ENCODE measurements at places on chromosomes 6 and 20.

DNA sequence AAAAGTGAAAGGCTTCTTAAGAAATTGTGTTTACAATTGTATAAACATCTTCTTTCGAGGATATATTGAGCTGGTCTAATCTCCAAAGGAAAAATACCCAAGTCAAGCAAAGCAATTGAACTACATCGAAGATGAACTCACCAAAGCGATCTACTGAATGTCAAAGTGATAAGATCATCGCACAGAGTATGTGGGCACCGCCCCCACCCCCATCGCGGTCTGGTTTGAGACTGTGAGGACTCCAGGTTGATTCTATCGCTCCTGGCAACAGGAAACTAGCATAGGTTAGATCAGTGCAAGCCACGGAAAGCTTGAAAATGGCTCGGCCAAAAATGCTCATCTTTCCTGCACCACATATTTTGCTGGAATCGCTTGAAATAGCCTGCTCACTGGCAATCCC lies 133.2 kb upstream of the RPS6KA2 start:
- DNase-seq, result no peak

GRCh38 chr6:155936127-155936526 lies 480.5 kb upstream of the NOX3 start:
- DNase-seq, result no peak

GRCh38 chr20:37376324-37376723 lies 30.4 kb downstream of the SRC start:
- DNase-seq, result no peak

- DNase-seq, result no peak
These were observed 38.7 kb upstream of the DSE start for GRCh38 chr6:116332096-116332495.

DNA sequence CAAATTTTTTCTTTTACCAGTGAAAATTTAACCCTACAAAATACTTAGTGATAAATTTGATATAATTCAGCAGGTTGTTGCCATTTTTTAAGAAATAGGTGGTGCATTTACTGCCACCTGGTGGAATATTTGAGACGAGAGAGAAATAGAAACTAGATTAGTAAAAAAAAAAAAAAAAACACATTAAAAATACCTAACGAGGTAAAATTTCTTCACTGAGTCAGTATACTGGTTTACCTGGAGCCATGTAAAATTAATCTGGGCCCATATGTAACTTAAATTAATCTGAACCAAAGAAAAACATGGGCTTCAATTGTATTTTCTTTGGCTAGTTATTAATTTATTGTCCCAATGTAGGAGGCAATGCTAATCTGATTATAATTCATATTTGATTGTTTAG lies 520.8 kb downstream of the EPM2A start:
- DNase-seq, result peak; percentile 10

- DNase-seq, result no peak
These were observed 9.7 kb downstream of the HLA-DOB start for GRCh38 chr6:32807020-32807580.

DNA sequence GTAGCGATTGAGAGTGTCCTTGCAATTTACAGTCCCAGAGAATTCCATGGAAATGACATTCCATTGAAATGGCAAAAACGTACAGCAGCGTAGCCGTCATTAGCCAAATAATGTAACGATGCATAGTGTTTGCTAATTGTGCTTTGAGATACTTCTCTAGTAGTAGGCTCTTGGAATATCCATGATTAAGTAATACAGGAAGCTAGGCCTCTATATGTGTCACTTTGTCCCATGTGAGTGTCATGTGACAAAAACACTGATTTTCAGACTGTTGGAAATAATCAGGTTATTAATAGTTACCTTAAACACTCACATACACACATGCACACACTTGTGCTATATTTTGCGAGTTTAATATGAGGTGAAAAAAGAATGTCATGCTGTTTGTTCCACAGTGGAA lies 35.2 kb downstream of the SLX4IP start:
- DNase-seq, result no peak

DNA sequence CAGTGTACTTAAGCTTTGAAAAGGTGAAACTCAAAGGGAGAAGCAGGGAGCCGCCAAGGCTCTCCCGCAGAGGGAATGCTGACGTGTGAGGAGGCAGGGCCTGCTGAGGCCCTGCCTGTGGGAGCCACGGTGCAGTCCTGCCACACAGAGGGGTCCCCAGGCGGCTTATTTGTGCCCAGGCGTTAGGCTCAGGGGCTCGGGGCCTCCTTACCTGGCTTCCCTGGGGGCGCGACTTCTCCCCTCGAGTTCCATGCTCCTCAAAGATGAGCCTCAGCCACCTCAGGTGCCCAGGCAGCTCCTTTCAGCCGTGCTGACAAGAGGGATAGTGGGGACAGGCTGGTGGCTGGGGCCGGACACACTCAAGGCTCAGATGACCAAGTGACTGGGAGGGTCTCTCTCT lies 2.2 kb upstream of the KIF25 start:
- no peak for DNase-seq

DNA sequence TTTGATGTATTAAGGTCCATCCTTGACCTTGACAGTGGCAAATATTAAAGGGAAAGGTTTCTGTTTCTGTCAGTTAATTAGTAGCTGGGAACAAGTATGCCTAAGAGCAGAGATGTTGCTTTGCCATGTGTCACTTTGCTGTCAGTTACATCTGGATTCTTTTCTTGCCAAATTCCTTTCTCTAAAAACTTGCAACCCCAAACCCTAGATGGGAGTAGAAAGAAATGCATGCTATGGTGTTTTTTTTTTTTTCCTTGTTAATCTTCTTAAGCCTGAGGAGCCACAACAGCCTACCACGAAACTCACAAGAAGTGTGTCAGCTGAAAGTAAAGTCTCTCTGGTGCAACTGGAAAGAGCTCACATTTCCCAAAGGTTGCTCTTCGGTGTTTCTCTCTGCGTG lies 18.0 kb upstream of the CLDN20 start:
- no peak for DNase-seq

- DNase-seq, result no peak
These were observed 112.6 kb downstream of the TMEM170B start for GRCh38 chr6:11650025-11650696.

DNA sequence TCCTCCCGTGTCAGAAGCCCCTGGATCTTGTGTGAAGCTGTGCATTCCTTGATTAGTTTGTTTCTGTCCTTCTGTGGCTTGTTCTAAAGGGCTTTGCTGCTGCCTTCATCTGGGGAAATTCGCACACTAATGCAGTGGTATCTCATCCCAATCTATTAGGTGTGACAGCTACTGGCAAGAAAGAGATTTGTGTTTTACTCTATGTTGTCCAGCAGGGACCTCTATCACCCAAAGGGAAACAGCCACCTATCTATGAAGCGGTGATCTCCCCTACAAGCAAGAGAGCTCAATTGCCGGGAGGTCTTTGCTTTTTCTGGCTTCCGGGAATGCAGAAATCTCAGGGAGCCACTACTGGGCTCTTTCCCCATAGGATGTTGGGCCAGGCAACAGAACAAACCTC lies 151.8 kb downstream of the NRN1 start:
- no peak for DNase-seq

- DNase-seq, result no peak
These were observed 156.9 kb upstream of the SOX4 start for GRCh38 chr6:21436625-21437024.

DNA sequence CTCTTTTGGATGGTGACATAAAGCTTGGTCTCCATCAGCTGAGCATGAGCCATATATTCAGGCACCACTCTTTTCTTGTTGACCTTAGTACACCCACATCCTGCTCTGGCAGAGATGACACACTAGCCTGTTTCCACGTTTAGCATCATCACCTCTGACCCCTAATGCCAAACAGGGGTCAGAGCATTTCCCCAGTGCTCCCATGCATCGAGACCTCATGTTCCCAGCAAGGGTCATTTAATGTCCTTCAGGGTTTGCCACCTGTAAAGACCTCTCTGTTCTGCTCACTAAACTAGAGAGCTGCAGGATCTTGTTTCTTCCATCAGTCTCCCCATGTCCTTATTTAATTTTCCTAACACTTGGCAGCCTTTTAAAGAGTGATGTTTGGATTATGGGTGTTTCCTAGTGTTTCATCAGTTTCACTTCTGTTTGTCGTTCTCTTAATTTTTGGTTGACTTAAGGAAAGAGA lies 97.5 kb downstream of the AIG1 start:
- DNase-seq, result no peak

DNA sequence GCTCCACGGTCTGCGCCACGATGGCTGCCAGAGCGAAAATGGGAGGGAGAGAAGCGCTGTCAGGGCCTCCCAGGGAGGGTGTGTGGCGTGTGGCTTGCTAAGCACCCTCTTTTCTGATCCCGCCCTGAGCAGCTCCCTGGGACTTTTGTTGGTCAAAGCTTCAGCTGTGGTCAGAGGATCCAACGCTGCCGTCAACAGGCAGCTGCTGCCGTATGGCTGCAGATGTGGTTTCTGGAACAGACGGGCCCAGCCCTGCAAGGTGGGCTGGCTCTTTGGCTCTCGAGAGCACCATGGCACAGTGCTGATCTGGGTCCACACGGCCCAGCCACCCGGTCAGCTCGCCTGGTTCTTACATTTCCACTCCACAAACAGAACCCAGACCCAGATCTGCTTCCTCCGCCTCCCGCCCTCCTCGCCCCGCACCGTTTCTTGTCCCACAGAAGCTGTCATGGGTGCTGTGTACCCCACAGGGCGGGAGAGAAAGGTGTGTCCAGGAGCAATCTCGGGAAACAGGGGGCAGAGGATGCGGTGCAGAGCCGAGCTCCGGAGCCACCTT lies 86.0 kb upstream of the BHLHE23 start:
- DNase-seq, result no peak

DNA sequence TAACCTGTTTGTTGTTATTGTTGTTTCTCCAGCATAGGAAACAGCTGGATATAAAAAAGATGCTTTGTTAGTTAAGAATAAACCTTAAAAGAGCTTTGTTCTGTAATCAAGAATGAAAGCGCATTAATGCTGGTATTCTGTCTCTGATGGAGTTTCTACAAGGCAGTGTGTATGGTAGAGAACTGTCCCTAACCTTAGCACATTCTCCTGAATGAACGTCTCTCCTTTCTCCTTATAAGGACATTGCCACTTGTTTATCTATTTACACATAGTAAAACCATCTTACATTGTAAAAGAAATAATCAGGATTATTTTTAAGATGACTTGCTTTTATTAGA lies 33.8 kb upstream of the LCA5 start:
- no peak for DNase-seq

GRCh38 chr6:62614442-62614841 lies 328.4 kb upstream of the KHDRBS2 start:
- no peak for DNase-seq

- no peak for DNase-seq
These were observed 6.1 kb upstream of the FRK start for GRCh38 chr6:116066789-116067188.
